Activated naive CD4-positive, alpha-beta T cell (primary cell): ENCODE measurements at places on chromosomes 11 and 22.

DNA sequence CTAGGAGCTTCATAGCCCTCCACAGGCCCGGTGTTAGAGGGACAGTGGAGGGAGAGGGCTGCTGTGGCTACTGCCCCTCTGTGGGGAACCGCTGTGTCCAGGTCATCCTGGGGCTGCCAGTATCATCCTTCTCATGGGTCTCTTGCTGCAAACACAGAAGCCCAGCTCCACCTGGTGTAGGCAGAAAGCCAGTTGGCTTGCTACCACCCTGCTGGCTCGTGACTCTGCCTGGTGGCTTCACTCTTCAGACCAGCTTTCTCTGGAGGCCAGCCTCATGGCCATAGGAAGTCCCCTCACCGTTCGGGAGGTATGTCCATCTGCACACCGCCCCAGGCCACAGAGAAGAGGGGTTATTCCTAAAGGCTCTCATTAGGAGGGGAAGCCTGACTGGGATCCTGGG lies 19.4 kb upstream of the SUSD2 start:
- DNase-seq = no peak

DNA sequence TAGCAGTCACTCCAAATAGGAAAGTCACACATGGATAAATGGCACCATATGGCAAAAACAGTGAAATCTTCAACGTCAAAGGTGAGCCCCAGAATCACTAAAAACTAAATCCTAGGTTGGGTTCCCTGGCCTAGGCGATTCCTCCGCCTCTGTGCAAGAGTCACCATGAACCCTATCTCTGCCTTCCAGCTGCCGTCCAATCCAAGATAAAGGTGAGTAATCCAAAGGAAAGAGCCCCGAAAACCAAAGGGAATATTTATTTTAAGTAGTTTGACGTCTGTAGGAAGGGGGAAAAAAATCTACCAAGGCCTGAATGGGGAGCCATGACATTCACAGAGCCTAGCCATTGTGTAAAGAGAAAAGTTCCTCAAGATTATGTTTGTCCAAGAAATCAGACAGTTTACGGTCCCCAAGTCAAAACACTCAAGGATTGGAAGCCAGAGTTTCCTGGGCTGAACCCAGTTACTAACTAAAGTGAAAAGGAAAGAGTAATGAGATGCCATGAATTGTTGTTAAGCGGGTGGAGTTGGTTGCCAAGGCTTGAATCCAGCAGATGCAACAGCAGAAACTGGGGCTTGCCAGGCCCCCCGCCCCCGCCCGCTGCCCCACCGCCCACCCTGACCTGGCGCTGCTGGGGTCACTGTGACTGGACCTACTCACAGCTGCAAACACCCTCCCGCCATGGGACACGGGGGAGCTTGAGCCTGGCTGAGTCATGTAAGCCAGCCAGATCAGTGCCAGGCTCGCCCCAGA lies 39.7 kb upstream of the ETS1 start:
- no peak for DNase-seq

DNA sequence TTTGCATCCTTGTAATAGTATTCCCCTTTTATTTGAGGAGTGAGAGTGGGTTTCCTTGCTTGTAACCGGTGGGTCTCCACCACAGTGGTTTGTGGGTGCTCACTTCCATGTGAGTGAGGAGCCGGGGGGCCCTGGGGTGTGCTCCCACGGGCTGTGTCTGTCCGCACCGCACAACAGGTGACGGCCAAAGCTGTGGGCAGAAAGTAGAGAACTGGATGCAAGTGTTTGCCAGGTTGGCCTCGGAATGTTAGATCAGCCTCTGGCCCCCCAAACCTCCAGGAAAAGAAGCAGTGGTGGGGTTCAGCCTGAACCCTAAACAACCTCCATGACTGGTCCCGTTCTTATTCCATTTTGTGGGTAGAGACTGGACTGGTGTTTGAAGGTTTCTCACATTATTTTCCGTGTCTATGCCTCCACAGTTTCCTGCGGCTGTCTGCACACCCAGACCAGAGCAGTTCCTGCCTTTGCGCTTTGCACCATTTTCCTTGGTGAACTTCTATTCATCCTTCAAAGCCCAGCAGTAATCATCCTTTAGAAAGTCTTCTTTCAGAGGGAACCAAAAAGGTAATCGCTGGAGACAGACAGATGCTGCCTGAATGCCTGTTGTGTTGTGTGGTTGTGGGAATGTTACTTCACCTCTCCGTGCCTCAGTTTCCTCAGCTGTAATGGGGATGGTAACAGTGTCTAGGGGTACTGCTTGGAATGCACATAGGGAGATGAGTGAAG lies 77.2 kb downstream of the MYEOV start:
- DNase-seq = no peak

DNA sequence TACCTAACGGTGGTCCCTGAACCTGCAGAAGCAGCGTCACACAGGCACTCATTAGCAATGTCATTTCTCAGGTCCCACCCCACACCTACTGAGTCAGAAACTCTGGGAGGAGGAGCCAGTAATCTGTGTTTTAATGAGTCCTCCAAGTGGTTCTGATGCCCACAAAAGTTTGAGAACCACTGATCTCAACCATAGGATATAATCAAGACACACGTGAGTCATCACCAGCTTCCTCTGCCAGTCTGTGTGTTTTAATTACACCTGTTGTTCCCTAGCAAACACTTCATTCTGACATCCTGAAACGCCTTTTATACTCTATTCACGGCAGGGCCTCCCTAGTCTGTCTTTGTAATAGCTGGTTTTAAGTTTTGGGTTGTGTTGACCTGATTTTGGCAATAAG lies 5.8 kb downstream of the TECTA start:
- no peak for DNase-seq

DNA sequence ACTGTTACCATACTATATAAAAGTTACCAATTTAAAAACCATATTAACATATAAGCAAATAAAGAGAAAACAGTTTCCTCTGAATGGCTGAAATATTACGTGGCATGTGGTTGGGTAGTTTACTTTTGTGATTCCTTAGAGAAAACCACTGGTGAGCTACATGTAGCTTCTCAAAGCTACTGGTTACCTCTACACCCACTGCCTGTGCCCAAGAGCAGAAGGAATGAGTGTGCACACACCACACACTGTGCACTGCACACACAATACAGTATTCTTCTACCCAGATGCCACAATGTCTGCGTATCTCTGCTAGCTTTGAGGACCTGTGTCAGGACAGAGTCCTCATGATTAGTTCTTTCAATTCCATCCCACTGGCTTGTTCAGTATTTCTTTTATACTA lies 25.5 kb upstream of the YPEL1 start:
- DNase-seq = no peak

GRCh38 chr11:33976495-33977199 lies 74.9 kb upstream of the CAPRIN1 start:
- DNase-seq = no peak

GRCh38 chr11:127825183-127825582 lies 762.2 kb downstream of the ETS1 start:
- DNase-seq = no peak

DNA sequence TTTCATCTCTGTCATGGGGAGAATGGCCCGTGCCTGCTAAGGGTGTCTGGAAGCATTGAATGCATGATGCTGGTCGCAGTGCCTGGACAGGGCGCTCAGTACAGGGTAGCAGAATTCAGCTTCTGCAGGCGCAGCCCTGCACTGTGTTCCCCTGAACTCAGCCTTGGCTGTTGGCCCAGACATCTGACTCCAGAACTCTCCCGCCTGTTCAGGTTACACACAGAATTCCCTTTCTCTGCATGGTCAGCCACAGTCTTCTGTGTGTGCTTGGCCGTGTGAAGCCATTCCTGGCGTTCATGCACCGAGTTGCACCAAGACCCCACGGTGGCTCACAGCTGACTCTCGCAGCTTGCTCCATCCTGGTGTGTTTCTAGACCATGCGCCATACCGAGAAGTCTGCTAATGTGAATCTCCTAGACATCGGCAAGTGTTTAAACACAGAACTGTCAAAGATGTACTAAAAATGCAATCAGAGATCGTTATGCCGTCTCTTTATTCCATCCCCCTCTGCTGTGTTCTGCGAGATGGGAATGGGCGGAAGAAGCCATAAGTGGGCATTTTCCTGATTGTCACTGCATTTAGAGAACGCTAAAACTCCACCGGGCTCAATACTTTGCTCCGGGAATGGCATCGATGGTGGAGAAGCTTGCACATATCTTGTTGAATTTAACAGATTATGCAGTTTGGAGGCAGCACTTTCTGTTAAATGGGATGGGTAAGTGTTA lies 55.6 kb downstream of the MPPED1 start:
- no peak for DNase-seq

DNA sequence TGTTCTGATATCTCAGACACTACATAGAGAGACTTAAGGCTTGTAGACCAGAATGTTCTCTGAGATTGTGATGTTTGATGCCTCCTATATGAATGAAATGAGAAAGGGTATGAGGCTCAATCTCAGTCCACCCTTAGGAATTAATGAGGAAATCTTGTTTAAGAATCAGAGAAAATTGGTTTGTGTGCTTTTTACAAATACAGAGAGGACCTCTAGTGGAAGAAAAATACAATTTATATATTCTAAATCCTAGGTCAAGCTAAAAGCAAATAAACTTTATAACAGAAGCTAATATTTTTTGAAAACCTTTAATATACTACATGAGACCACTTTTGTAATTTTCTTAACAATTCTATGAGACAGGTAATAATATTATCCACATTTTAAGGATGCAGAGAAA lies 5.0 kb upstream of the OR52H1 start:
- no peak for DNase-seq

DNA sequence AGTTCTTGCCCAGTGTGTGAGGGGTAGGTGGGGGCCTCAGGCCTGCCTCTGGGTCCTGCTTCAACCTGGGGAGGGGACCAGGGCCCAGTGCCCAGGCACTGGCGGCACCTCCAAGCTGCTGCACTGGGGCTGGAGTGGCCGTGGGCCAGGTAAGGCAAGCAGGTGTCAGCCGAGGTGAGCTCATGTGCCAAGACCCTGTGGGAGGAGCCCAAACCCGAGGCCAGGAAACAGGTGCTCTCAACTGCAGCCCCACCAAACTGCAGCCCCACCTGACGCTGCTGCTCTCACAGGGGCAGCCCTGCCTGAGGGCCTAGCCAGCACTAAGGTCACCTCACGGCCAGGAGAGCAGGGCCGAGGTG lies 18.1 kb upstream of the GNB1L start:
- no peak for DNase-seq

- no peak for DNase-seq
These were observed 258.2 kb upstream of the FAT3 start for GRCh38 chr11:91966368-91966767.

DNA sequence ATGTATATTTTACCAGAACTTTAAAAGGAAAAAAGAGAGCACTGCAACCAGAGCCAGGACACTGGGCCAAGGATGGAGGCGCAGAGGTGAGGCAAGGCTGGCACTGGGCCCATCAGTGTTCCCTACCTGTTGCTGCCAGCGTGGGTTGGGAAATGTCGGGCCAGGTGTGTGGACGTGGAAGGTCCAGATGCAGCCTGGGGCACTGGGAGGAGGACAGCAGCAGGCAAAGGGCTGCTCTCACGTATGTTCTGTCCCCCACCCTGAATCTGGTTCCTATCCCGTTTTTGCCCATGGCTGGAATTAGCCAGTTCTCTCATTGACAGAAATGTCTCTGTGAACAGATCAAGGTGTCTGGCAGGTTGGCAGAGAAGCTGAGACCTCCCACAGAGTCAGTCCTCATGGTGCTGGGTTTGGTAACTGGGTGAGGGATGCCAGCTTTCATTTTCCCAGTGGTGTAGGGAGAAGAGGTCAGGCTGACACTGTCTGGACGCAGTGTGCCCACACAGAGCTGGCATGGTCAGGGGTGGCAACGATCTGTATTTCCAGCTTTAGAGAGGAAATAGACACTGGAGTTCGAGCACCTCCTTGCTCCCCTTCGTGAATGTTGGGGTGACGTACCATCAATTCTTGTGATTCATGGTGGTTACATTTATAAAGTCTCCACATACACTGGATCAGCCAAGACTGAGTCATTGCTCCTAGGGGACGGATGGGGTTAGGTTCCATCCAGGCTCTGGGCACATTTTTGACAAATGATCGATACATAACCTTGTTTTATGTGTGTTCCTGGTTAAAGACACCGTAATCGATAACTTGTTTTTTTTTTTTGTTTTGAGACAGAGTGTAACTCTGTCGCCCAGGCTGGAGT lies 4.3 kb upstream of the PNPLA3 start:
- no peak for DNase-seq

DNA sequence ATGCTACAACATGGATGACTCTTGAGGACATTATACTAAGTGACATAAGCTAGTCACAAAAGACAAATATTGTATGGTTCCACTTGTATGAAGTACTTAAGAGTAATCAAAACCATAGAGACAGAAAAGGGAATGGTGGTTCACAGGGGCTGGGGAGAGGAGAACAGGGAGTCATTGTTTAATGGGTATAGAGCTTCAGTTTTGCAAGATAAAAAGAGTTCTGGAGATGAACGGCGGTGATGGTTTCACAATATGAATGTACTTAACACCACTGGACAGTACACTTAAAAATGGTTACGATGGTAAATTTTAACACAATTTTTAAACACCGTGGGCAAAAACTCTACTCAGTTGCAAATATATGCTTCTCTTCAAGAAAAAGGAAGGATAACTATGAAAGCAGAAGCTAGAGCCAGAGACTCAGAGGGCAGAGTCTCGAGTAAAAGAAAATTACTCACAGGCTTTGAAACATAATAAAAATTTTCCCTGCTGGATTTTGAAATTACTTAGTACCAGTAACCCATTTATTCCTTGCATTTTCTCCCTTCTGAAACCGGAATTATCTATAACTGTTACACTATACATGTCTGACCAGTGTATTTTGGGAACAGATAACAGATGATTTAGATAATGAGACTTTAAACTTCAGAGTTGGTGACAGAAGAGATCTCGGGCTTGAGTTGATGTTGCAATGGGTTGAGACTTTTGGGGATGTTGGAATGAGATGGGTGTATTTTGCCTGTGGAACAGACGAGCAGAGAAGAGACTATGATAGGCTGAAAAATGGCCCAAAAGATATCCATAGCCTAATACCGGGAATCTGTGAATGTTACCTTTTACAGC lies 15.0 kb downstream of the MRTFA start:
- DNase-seq = no peak

DNA sequence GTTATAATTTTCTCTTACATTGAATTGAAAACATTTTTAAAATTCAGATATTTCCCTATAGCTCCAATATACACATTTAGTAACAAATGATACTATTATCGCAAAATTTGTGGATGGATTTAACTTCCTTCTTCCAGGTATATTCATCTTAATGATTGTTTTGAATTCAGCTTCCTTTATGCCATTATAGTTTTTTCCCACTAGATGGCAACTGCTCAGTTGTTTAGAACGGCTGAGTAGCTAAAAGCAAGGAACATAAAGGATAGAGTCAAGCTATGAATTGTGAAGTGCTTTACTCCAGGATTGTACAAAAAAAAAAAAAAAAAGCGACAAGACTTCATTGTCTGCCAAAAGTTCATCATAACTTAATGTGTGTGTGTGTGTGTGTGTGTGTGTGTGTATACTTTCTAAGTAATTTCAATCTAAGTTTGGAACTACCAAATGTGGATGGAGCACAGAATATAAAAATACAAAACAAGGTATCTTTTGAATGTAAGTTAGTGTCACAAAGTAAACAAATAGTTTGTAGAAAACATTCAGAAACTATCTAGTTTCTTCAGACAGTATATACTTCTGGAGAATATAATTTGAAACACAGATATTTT lies 846.4 kb downstream of the DLG2 start:
- DNase-seq = no peak
